ENCODE measurements at places on chromosomes 12 and 14. TPM values are rescaled to one million over a fixed set of nuclear protein-coding genes. Genes with fewer than 3 reads are reported as not detected.

KRT71 gene
- not detected for polyA plus RNA-seq

KLRC4 gene
- polyA plus RNA-seq = not detected

CDKN3 gene
- polyA plus RNA-seq = 86.8 TPM

- no peak for DNase-seq
Observed at GRCh38 chr14:90557516-90557915, 160.7 kb downstream of the CALM1 start.

DNA sequence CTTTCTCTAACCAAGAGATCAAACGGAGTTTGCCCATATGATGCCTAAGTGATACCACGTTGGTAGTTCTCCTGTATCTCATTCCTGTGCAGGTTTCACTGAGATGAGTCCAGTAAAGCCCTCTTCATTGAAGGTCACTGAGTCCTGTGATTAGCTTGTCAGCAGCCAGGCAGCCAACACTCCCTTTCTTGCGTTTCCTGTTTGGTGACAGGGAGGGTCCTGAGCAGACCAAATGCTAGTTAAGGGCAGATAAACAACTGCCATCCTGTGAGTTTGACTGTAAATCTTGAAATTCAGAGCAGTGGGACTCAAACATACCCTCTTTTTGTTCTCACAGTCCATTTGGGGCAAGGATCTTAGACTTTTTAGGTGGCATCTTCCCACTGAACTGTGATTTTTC is 39.4 kb downstream of the ZNF641 start:
- DNase-seq = peak; percentile 11

DNA sequence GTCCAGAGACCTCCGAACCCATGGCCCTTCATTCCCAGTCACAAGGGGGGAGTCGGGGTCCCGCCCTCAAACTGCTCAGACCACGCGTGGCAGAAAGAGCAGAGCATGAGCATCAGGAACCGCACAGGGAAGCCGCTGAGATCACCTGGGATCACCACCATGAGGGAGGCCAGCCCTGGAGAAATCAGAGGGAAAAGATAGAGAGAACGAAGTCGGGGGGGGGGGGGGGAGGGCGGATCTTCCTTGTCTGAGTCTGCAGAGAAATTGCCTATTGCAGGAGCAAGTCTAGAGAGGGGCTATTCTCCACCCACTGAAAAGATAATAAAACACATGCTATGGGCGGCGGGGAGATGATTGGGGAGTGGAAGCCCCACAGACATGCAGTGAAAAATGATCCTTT is 884 bp upstream of the TMEM132C start:
- no peak for DNase-seq

DNA sequence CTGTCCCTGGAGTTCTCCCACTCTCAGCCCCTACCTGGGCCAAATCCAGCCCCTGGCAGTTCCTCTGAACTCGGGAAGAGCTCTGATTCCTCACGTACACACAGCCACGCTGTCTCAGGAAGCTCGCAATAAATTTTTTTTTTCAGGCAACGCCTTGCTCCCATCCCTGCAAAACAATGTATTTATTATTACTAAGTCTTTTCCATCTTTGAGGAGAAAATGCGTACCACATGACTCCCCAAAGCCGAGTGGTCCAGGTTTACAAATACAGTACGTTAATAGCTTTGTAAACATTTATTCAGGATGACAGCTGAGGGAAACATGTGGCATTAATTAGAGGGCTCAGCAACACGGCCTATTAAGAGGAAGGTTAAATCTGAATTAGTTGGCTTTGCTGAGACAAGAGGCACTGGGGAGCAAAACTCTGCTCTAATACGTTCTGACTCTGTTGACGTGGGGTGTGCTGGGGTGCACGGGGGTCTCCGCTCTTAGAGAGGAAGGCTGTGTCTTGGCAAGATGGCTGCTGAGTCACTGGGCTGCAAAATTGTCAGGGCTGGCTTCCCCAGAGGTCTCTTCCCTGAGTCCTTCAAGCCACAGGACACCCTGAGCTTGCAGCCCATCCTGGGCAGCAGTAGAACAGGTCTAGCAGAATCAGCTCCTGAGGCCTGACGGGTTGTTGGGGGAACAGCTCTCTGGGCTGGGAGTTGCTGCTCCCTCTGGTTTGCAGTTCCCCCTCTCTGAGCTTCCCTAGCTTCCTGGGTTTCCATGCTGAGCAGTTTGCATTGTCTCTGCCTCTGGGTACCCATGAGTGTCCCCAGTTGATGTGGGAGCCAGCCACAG is 185.2 kb upstream of the TBX3 start:
- peak; percentile 27 for DNase-seq

DNA sequence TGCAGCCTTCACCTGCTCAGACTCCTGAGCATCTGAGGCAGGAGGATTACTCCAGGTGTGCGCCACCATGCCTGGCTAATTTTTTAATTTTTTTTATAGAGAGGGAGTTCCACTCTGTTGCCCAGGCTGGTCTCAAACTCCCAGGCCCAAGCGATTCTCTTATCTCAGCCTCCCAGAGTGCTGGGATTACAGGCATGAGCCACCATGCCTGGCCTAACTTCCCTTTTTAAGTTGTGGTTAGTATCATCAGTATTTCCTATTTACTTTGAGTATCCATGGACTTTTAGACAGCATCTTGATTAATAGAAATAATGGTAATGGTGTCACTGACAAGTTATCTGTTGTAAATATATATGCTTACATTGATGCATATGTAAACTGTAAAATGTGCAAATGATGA is 116.9 kb downstream of the FGD4 start:
- DNase-seq = no peak

DNA sequence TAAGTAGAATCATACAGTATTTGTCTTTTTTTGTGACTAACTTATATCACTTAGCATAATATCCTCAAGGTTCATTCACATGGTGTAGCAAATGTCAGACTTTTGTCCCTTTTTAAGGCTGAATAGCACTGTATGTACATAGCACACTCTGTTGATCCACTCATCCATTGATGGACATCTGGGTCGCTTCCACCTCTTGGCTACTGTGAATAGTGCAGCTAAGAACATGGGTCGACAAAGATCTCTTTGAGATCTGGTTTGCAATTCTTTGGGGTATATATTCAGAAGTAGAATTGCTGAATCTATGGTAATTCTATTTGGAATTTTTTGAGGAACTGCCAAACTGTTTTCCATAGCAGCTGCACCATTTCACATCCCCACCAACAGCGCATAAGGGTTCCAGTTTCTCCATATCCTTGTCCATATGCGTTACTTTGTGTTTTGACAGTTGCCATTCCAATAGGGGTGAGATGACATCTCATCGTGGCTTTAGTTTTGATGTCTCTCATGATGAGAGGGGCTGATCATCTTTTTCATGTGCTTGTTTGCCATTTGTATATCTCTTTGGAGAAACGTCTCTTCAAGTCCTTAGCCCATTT is 73.9 kb downstream of the GLRX5 start:
- DNase-seq = no peak

GRCh38 chr12:71155225-71155624 is 2.6 kb downstream of the TSPAN8 start:
- DNase-seq = no peak

DNA sequence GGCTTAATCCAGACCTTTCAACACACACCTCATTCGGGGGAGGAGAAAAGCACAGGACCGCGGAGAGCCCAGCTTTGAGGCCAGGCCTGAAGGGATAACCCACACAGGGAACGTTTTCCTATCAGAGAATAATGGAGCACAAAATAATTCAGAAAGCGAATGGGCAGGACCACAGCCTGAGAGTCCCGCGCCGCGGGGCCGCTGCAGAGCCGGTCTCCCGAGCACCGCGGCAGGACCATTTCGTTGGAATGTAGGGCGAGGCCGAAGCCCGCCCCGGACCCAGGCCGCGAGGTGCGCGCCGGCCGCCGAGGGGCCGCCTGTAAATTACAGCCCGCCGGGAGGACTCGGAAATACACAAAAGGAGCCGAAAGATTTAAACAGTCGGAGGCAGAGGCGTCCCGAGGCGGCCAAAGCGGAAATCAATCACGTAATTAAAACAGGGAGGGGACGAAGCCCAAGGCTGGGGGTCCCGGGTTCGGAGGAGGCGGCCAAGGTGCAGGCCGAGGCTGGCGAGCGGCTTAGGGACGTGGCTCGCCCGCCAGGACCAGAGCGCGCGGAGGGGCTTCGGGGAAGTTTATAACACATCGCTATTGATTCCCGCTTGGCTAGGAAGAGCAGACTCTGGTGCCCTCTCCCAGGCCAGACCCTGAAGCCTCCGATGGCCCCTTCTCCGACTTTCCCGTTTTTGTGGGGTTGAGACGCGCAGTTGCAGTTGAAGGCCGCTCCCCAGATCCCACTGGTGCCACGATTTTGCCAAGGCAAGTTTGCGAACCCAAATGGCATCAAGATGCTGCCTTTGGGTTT is 6.3 kb upstream of the HOXC4 start:
- DNase-seq = no peak

GRCh38 chr14:26974965-26975364 is 377.1 kb upstream of the NOVA1 start:
- DNase-seq = no peak

DNA sequence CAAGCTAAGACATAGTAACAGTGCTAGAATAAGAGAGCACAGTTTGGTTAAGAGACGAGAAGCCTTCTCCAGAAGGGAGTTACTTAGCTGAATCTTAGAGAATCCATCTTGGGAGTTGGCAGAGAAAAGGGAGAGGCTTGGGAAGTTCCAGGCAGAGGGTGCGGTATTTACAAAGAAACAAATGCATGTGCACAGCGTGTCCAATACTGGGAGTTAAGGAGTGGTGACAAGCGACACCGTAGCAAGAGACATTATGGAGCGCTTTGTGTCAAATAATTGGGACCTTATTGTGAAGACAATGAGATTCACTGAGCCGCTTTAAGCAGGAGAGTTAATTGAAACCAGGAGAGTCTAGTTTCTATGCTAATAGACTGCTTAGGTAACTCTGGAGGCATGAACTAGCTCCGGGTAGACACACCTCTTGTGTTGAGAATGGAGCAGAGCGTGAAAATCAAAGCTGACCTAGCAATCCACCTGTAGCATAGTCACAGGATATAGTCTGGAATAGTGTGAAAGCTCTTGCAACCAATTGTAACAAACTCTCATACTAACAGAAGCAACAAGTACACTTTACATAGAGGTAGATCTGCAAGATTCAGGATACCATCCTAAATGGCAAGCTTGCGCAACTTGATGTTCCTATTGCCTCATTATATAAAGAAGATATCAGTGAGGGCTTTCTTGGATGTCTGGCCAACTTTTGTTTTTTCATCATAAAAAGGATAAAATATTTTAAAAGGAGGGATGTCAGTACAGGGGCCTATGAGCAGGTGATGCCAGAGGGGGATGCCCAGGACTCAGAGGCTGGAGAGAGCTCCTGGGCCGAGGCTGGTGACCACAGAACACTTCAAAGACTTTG is 5.3 kb downstream of the ALDH1L2 start:
- no peak for DNase-seq

GRCh38 chr12:6430124-6430989 is 14.4 kb upstream of the CD27 start:
- DNase-seq = no peak

DNA sequence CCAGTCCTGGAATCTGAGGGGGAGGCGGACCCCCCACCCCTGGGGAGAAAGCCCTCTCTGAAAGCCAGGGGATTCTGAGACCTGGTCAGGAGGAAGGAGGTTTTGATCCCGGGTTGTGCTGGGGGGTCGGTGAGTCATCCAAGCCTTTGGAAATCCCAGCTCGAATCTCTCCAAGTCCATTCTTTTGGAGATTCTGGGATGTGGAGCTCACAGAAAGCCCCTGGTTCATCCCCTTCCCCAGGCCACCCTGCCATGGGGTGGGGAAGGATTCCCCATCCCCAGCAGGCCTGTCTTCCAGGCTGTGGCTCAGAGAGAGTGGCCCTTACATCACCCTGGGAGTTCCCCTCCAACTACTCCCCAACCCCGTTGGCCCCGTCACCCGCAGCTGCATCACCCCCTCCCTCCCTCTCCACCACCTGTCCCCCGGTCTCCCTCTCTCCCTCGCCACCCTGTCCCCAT is 14.3 kb downstream of the EXOC3L4 start:
- peak; percentile 61 for DNase-seq
